ENCODE measurements at places on chromosomes 12 and 14.
A peak's percentile ranks its signal among the peaks of the same experiment; 100 is the strongest.

GRCh38 chr12:77362509-77363210, 297.3 kb upstream of the E2F7 start:
- no peak for DNase-seq

- no peak for DNase-seq
Measured at GRCh38 chr12:116331876-116332275, 54.4 kb upstream of the MED13L start.

DNA sequence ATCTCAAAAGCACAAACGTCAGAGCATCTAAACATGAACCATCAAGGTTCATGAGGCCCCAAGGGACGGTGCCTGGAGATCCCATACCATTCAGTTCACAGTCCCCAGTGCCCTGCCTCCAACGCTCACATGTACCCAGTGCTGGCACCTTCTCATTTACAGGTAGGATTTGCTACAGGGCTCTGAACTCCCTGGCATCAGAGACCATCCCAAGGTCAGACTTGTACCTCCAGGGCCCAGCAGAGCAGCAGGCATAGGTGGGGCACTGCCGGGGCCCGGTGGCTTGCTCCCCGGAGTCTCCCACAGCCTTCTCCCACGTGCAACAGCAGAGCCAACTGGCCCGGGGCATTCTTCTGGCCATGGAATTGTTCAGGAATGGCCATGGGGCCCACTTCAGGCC, 114.8 kb downstream of the BCL11B start:
- no peak for DNase-seq

DNA sequence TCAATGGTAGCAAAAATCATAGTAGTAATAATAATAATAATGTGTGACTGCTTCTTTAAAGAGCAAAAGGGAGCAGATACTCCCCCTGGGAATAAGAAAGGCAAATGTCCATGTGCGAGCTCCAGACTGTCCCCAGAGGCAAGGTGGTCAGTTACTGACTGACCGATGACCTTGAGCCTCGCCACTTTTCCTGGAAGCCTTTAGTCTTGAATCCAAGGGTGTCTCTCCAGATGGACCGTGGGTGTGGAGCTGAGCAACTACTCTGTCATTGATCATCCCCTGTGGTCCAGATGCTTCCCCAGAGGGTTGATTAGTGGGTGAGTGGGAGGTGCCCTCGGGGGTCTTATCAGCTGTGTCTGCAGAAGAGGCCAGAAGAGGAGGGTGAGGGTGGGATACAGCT, 418.5 kb upstream of the TBX3 start:
- no peak for DNase-seq

- peak; percentile 42 for DNase-seq
Measured at GRCh38 chr14:94129758-94130414, 482 bp upstream of the IFI27L2 start.

DNA sequence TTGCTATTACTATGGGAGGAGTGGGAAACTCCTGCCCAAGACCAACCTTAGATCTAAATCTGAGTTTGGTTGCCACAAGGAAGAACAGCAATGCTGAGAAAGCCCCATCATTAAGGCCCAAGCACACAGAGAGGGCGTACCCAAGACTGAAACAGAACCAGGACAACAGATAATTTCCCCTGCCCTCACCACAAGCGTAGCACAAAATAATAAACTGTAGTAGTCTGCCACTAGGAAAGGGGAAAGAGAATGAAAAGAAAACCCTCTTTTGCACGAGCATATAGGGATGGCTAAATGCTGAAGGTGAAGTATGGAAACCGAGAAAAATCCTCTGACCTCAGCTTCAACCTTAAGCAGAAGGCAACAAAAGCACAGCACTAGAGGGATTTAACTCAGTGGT, 76.5 kb upstream of the DHRS4 start:
- no peak for DNase-seq

DNA sequence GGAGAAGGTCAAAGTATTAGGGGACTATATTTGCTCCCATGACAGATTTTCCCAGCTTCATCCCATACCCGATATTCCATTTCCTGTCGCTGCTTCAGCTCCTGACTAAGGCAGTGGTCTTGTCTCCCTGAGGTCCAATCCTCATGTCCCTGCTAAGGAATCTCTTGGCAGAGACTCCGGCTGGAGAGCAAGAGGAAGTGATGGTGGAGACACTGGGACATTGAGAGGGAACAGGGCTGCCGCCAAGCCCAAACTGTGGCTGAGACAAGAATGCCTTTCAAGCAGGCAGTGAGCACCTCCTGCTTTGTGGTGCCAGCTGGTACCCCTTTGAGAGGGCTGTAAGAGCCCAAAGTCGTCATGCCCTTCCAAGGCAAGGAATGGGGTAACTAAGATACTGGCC, 5.5 kb downstream of the SP7 start:
- DNase-seq, result no peak

DNA sequence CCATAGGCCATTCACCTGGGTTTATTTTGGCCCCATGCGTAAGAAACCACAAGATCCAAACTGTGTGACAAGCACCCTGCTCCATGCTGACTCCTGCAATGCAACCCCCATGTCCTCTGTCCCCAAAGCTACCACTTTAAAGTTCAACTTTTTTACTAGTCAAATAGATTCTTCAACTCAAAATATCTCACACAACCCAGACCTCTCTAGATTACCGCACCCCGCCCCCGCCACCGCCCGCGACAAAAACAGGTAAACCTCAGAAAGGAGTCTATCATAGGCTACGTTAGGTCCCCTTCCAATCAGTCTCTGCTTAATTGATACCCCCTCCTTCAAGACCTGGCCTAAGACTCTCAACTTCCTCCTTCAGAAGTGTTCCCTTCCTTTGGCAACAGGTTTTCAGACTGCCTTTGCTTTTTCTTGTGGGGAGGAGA, 2.2 kb downstream of the ZFP36L1 start:
- no peak for DNase-seq

DNA sequence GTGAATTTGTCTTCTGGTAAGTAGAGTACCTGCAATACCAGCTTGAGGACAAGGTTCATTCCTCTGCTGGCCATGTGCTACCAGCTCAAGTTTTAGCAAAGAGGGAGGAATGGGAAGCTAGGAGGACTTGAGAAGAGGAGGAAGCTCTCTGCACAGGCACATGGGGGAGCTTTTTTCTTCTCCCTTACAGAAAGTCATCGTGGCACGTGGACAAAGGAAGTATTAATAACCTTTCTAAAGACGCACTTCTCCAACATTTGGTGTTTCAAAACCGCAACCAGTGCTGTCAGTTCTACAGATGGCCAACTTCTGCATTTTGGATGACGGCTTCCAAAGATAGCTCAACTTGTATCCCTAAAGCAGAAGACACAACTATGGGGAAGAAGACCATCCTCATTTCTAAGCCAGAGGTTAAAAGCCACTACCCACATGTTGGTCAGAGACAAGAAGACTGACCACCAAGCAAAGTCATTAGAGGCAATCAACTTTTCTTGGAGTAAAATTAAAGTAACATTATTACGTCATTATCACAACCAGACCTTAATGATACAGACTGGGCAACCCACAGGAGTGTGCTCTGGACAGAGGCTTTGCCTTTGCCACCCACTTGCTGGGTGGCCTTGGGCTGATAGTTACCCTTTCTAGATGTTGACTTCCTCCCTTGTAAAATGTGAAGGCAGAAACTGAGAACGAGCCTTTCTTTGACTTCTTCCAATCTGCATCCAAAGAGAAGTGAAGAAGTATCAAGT, 12.3 kb upstream of the TMED10 start:
- no peak for DNase-seq

DNA sequence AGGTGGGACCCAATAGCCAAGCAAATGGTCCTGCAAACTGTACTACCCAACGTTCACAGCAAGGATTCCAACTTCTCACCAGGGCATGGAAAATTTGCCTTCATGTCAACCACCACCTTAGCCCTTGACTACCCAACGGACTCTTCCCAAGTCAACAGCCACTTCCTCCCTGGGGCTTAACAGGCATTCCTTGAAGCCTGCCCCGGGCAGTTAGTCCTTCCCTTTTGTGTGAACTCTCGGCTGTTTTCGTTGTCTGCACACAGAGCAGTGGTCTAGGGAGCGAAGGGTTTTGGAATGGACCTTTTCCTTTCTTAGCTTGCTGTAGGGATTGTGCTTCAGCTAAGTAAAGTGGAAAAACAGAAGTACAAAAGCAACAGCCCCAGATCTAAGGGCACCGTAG, 35.2 kb upstream of the TCL1B start:
- no peak for DNase-seq

GRCh38 chr14:84087986-84088531, 1441.9 kb upstream of the FLRT2 start:
- no peak for DNase-seq

GRCh38 chr12:6946033-6946919, 2.5 kb downstream of the C12orf57 start:
- DNase-seq, result no peak

GRCh38 chr12:19234981-19235871, 105.7 kb downstream of the PLEKHA5 start:
- DNase-seq, result no peak

Measured in neuronal stem cell (in vitro differentiated cells).